Activated CD4-positive, alpha-beta T cell treated with anti-CD3 and anti-CD28 coated beads, Interleukin-2, amount 50 U/mL, for 16 hours (primary cell): ENCODE measurements at places on chromosomes 2 and 18.

- DNase-seq = no peak
Measured at GRCh38 chr2:101962309-101962708, 29.5 kb upstream of the IL1R2 start.

GRCh38 chr2:188620916-188621315 is 329.2 kb downstream of the GULP1 start:
- DNase-seq = no peak

- no peak for DNase-seq
Measured at GRCh38 chr2:42045352-42045751, 2.5 kb upstream of the PKDCC start.

GRCh38 chr18:28602391-28602790 is 425.5 kb upstream of the CDH2 start:
- DNase-seq = no peak

GRCh38 chr2:192126912-192127311 is 67.8 kb downstream of the TMEFF2 start:
- no peak for DNase-seq

DNA sequence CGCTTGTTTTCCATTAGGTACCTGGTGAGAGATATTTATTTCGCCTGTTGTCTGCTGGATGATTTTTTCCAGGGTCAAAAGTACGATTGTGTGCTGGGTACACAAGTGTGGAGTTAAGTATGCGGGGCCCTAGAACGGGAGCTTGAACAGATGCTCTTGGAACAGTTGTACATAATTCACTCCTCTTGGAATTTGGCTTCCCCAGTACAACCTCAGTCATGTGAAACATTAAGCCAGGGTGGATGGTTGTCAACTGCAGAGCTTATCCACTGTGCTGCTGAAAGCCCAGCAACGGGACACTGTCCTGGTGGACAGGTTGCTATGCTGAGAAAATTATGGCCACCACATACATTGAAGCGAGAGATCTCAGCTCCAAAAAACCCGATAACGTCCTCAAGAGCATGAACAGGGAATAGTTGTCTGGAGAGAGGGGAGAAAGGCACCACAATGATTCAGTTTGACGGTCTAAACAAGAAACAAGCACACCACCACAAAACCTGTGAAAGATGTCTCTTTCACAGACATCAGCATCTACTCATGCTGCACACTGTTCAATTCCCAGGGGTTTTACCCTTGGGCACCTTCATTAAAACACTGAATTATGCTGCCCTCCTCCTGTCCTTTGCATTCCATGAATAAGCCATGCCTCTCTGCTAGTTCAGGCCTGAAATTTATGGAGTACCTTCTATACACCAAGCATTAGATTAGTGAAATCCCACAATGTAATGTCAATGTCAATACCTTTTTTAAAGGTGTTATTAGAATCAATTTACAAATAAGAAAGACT is 176.8 kb upstream of the TRIB2 start:
- DNase-seq = no peak

DNA sequence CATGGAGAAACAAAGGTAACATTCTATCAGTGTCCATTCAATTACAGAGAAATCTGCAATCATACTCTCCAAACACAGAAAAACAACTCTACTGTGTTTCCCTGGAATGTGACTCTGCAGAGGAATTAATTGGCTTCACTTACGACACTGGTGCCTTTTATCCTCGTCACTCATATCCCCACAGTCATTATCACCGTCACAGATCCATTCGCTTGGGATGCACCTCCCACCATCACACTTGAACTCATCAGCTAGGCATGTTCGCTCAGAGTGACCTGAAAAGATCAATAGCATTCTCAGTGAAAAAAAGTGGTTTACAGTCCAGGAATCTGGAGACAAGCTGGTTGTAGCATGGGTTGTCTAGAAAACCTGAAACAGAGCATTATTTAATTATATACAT is 124.3 kb downstream of the DHRS9 start:
- no peak for DNase-seq
